ENCODE measurements at places on chromosomes 12 and 14.

GRCh38 chr12:6292606-6293005 lies 17.9 kb upstream of the PLEKHG6 start:
- DNase-seq: no peak

DNA sequence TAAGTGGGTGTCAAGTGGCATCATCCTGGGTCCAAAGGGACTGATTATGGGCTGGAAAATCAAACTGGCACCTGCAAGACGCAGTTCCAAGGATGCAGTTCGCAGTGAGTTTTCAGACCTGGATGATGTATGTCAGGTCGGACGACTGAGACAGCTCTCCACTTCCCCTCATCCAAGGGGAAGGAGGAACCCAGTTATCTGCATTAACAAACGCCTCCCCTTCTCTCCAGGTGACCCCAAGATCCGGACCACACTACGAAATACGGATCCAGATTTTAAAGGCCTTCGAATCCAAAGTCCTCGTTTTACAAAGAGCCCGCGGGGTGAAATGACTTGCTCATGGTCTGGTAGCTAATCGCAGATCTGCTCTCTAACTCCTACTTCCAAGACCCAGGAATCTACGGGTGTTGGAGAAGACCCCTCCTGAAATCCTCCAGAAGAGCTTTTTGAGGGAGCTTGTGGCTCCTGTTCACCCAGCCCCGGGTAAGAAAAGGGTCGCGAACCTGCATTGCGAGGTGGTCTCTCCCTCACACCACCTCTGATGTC lies 460 bp upstream of the SYNE2 start:
- DNase-seq: no peak

GRCh38 chr14:86575141-86575540 lies 1045.2 kb downstream of the FLRT2 start:
- no peak for DNase-seq

DNA sequence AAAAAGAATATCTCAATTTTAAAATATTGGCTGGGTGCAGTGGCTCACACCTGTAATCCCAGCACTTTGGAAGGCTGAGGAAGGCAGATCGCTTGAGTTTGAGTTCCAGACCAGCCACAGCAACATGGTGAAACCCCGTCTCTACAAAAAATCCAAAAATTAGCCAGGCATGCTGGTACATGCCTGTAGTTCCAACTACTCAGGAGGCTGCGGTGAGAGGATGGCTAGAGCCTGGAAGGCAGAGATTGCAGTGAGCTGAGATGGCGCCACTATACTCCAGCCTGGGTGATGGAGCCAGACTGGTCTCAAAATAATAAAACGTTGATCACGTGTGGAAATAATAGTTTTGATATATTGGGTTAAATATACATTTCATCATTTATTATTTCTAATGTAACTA lies 5.7 kb downstream of the MTRFR start:
- no peak for DNase-seq

GRCh38 chr12:48688836-48689235 lies 6.8 kb upstream of the KANSL2 start:
- DNase-seq: no peak

GRCh38 chr12:71242511-71242910 lies 84.7 kb upstream of the TSPAN8 start:
- DNase-seq: no peak

GRCh38 chr14:74476107-74476506 lies 17.0 kb downstream of the NPC2 start:
- no peak for DNase-seq

DNA sequence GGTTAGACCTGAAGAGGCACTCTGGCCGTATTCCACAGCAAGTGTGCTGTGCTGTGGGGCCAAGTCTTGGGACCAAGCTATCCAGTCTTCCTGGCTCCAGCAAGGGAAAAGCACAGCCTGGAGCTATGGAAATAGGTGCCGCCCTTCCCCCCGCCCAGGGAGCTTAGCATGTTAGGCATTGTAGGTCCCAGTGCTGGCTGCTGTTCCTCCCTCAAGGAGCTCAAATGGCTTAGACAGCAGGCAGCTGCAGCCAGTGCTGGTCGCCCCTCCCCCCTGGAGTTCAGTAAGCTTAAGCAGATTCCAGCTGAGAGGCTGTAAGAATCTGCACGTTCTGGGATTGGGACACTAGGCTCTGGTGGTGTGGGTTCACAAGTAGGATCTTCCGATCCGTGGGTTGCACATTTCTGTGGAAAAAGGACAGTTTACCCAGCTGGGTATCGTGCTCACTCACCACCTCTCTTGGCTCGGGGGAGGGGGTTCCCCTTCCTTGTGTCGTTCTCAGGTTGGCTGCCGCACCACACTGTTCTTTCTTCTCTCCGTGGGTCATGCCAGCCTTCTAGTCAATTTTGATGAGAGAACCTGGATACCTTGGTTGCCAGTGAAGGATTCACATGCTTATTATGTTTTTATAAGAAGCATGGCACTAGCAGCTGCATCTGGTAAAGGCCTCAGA lies 127.3 kb downstream of the CNTN1 start:
- no peak for DNase-seq

DNA sequence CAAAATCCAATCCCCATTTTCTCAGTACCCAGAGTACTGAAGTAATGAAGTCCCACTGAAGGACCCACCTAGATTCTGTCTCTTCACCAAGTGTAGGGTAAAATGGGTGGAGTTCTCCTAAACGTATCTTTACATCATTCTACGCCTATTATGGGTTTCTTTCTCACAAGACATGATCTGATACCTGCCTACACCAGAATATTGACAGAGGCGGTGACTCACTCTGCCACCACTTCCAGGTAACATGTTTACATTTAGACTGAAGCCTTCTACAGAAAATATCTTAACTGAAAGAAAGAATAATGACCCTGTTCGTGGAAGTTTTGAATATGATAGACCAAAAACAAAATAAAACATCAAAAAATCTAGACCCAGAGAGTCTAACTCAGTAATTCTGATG lies 89.8 kb downstream of the BTG1 start:
- peak; percentile 70 for DNase-seq

- DNase-seq: no peak
Observed at GRCh38 chr12:14086838-14087237, 105.4 kb upstream of the GRIN2B start.

GRCh38 chr14:76848879-76849278 lies 22.7 kb downstream of the LRRC74A start:
- no peak for DNase-seq

DNA sequence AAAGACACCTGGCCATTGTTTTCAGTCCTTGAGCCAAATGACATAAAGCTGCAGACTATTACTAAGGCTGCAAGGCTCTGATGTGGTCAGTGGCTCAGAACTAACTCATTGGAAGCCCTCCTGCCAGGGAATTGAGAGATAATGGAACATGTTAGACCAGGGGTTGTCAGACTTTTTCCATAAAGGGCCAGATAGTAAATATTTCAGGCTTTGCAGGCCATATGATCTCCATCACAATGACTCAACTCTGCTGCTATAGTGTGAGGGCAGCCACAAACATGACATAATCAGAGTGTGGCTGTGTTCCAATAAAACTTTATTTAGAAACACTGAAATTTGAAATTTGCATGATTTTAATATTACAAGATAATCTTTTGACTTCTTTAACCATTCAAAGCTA lies 140.3 kb downstream of the TMEM30B start:
- no peak for DNase-seq

DNA sequence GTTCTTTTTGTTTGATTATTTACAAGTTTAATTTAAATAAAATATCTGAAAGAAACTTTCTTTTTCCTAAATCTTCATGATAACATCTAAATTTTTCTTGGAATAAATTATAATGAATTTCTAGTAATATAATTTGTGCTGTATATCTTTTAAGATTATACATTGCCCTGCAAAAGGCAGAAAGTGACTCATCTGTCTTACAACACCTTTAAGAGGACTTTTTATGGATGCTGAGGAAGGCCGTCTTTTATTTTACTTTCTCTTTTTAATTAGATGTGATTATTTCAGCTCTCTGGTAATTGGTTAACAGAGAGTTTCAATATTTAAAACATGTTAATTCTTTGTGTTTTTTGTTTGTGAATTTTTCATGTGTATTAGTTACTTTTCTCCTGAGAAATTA lies 598.4 kb downstream of the RPL10L start:
- no peak for DNase-seq

- DNase-seq: no peak
Observed at GRCh38 chr14:26605602-26606001, 7.8 kb upstream of the NOVA1 start.

GRCh38 chr14:89425931-89426330 lies 8.9 kb upstream of the FOXN3 start:
- DNase-seq: peak; percentile 29

- no peak for DNase-seq
Observed at GRCh38 chr12:66119229-66119869, 11.2 kb downstream of the LLPH start.

DNA sequence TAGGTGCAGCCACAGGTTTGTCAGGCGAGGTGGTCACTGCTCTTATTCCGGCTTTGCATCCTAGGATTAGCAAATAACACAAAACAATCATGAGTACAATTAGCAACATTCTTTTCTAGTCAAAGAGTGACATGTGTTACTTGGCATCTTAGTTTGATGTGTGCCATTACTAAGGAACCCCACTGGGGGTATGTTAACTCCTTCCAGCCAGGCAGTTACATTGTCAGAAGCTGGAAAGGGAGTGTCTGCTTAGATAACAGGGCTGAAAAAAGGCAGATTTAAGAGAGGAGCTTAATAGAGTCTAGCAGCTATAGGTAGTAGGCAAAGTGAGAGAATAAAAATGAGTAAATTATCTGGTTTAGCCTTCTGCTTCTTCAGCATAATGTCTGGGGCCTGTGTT lies 30.5 kb upstream of the METAP2 start:
- DNase-seq: no peak

DNA sequence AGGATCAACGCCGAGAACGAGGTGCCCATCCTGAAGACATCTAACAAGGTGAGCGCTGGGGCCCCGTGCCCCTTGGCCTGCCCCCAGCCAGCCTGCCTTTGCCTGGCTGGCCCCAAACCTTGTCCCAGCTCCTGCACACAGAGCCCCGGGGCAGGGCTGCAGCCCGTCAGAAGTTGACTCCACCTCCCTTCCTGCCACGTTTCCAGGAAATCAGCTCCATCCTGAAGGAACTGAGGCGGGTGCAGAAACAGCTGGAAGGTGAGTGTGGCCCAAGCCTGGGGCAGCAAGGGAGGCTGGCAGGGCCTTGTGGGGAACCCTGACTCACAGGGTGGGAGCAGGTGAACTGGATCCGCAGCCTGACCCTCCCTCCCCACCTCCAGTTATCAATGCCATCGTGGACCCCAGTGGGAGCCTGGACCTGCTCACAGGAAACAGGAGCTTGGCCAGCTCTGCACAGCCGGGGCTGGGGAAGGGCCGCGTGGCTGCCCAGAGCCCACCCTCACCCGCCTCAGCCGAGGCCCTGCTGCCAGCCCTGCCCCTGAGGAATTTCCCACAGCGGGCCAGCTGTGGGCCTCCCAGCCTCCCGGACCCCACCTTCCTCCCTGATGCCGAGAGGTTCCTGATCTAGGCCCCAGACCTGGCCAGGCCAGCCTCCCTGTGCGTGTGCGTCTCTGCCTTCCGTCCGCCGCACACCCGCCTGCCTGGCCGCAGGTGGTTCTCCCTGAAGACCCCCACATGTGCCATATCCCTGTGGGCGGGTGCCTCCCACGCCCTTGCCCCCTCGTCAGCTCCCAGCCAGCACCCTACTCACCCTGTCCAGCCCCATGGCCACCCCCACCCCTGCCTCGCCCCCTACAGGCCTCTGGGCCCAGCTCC lies 29.5 kb downstream of the CEP170B start:
- DNase-seq: no peak

DNA sequence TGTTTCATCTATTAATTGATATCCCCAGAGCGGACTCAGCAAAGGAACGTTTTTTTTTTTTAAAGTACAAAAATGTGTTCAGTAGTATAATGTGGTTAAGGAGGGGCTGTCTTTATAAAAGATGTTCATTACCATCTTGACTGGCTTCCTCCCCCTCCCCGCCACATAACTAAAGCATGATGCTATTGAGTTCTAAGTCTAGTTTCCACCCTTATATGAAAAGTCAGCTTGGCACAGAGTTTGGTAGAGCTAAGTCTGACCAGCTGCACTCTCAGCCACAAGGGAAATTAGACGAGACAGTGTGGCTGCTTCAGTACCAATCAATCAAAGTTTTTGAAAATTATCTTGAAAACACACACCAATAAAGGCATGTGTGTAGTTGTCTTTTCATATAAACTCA lies 1.9 kb upstream of the MYBPC1 start:
- DNase-seq: no peak

DNA sequence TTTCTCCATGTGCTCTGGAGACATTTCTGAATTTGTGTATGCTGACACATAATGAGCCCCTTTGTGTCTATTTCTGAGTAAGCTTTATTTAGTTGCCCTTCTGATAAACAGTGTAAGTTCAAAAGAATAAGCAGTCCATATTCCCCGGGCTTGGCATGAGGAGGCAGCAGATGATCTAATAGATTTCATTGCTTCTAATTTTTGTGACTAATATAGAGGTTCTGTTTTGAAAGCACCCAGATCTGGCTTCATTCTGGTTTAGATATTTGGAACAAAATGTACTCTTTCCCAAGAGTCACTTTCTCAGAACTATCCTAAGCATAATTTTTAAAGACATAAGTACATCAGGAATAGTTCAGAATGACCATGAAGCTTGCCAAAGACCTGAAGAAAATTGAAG lies 290.9 kb downstream of the BTG1 start:
- no peak for DNase-seq

DNA sequence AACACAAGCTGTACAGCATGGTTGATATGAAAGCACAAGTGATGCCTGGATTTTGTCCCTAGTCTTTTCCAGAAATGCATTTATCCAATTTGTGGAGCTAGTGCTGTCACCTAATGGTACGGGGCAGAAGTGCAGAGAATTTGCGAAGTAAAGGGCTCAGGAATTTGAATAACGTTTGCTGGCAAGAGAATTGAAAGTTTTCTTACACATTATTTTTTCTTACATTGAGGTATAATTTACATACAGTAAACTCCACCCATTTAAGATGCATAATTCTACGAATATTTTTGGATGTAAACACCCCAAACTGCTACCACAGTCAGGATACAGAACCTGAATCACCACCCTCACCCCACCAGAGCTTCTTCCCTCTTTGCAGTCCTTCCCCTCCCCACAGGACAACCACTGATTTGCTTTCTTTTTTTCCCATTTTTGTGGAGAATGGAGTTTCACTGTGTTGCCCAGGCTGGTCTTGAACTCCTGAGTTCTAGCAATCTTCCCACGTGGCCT lies 3.5 kb downstream of the AICDA start:
- no peak for DNase-seq

GRCh38 chr12:66074561-66074960 lies 56.0 kb downstream of the LLPH start:
- no peak for DNase-seq

GRCh38 chr14:72646861-72647528 lies 246.9 kb downstream of the DPF3 start:
- no peak for DNase-seq

GRCh38 chr14:93135399-93135798 lies 19.7 kb upstream of the ITPK1 start:
- DNase-seq: no peak

GRCh38 chr14:74248017-74248416 lies 8.8 kb downstream of the VSX2 start:
- no peak for DNase-seq

GRCh38 chr12:14619741-14620501 lies 52.2 kb upstream of the PLBD1 start:
- DNase-seq: no peak

- no peak for DNase-seq
Observed at GRCh38 chr12:96237035-96237434, 42.9 kb downstream of the ELK3 start.

Measured in stimulated activated CD4-positive, alpha-beta T cell treated with anti-CD3 and anti-CD28 coated beads, Interleukin-1b, Interleukin-23, amount 100 ng/mL, for 48 hours (primary cell).